ENCODE measurements at places on chromosomes 4 and X.
A peak's percentile ranks its signal among the peaks of the same experiment; 100 is the strongest.

GRCh38 chrX:38163193-38163592 lies 57.5 kb downstream of the SRPX start:
- no peak for DNase-seq

GRCh38 chr4:88196013-88196365 lies 37.5 kb upstream of the ABCG2 start:
- no peak for DNase-seq

DNA sequence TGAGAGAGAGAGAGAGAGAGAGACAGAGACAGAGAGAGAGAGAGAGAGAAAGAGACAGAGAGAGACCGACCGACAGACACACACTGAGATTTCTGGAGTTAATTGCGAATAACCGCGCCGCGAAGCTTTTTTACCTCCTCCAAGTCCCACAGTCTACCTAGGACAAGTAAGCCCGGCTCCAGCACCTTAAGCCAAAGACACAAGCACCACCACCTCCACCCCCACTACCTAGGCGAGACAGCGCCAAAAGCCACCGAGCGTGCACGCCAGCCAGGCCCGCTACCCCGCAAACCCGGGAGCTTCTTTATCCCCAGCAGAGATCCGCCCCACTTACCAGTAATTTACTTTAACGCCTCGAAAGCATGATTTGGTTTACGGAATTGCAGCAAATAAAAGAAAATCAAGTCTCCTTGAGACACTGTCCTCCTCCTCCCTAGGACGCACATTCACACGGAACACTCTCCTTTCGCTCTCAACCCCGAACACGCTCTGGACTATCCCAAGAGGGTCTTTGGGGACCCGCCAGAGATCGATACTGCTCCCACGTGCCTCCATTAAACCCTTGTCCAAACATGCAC lies 649.6 kb upstream of the DIPK2B start:
- peak; percentile 35 for DNase-seq

GRCh38 chr4:84507941-84508340 lies 8.8 kb upstream of the NKX6-1 start:
- DNase-seq: no peak

DNA sequence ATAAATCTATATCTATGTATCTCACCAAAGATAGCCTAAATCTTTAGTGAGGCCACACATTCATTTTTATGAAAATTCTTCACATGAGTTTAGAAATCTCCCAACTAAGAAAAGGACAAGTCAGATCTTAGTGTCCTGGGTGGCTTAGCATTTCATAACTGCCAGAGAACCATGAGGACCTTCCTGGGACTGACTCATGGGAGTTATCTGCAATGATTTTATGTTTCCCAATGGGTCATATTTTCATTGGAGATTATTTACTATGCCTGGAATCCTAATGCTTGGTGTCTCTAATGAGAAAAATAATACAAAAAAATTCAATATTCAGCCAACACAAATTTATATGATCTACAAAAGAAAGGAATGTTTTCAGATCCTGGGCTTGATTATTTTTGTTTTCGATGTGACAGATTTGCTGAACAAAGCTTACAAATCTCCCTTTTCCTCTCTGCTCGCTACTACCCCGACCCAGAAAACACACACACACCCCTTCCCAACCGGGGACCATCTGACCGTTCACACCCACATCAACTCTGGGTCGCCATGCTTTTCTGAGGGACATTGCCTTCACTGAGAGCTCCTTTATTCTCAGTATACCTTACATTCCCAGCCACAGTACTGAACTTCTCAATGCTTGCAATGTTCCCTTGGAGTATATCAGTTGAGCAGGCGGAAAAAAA lies 40.1 kb downstream of the SORBS2 start:
- DNase-seq: no peak

- DNase-seq: peak; percentile 42
These were observed 1.7 kb upstream of the WDR1 start for GRCh38 chr4:10118048-10119004.

- DNase-seq: no peak
These were observed 90.7 kb downstream of the WDFY3 start for GRCh38 chr4:84875636-84876371.

DNA sequence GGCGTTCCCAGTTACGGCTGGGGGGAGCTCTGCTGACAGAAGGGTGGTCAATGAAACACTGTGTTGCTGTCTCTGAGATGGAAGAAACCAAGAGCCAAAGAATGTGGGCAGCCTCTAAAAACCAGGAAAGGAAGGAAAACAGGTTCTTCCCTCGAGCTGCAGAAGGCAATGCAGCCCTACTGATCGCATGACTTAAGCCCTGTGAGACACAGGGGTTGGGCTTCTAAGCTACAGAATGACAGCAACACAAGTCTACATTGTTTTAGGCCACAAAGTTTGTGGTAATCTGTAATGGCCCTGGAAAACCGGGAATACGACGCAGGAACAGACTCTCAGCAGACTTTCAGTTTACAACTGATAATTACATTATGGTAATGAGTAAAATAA lies 38.2 kb upstream of the MTNR1A start:
- DNase-seq: no peak

- no peak for DNase-seq
These were observed 347.5 kb downstream of the NKX6-1 start for GRCh38 chr4:84151574-84151973.

GRCh38 chrX:68644861-68645260 lies 2.6 kb upstream of the STARD8 start:
- no peak for DNase-seq

DNA sequence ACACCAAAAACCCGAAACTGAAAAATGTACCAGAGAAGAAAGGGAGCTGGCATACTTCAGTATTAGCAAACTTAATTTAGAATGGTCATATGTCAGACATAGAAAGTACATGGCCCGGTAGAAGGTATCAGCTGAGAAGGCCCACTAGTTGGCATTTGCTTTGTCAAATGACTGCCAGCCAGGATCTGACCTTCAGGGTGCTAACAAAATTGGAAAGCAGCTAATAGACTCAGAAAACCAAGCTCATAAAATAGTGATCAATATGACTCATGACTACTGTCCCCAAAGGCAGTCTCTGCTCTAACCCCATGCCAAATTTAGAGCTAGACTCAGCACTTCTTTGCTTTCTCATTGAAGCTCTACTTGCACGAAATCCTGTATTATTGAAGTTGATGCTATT lies 342.7 kb downstream of the PDGFC start:
- DNase-seq: no peak

DNA sequence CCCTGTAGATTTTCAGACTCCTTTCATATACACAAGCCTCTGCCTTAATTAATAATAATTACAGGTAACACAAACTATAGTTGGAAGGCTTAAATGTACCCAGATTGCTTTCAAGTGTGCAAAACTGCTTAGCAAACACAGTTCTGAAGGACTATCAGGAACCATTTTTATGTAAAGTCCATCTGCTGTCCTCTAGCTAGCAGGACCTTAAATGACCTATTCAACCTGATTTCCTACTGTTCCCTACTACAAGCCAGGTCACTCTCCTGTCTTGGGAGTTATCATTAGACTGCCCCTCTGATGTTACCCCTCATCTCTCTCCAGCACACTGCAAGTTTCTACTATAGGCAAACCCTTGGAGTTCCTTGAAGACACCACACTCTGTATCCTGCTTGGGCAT lies 157.3 kb downstream of the GBA3 start:
- no peak for DNase-seq

DNA sequence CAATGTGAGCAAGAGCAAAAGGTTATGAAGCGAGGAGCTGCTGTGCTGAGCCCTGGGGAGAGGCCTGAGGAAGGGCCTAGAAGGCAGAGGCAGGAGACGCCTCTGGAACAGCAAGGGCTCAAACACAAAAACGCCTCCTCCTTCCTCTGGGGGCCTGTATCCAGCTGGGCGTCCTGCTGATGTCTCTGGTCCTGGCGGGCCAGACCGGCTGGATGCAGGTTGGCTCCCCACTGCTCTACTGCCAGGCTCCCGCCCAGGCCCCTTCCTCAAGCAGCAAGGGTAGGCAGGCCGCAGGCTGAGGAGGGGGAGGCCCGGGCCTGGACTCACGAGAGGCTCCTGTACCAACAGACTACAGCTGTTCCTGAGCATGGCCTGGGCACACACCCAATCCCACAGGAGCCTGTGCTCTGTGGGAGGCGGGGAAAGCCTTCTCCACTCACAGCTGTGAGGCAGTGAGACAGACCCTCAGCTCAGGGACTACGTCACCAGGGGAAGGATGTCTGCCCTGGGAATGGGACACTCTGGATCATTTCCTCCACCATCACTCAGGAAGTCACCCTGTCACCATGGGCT lies 2.3 kb downstream of the HAUS7 start:
- DNase-seq: no peak

GRCh38 chr4:60296386-60296785 lies 903.7 kb upstream of the ADGRL3 start:
- no peak for DNase-seq

GRCh38 chr4:117986321-117986720 lies 48.0 kb upstream of the NDST3 start:
- DNase-seq: no peak

GRCh38 chr4:186068581-186069348 lies at the start of gene TLR3:
TLR3 (plus strand) TSS chr4:186069156; CDS start chr4:186076620, 7,464 bp downstream.
- DNase-seq: no peak

GRCh38 chr4:94634271-94634670 lies 123.5 kb upstream of the BMPR1B start:
- no peak for DNase-seq

DNA sequence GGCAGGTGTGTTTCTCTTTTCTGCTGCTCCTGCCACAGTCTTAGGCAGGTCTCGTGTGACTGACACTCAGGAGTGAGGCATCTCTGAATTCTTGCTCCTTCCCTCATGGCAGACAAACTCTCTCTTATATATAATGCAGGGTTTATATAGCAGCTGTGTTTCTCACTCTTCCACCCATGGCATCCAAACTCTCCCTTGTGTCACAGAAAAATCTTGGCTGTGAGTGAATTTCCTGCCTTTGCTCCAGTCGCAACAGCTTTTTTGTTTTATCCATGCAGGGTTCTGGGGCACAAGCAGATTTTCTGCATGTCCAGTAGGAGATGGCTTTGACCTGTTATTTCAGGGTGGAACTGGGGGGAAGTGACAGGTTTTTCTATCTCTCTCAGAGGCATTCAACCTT lies 1275.5 kb downstream of the ADGRL3 start:
- DNase-seq: no peak

GRCh38 chrX:17590892-17591740 lies 146.2 kb upstream of the SCML1 start:
- DNase-seq: peak; percentile 38

GRCh38 chrX:20431486-20431885 lies 164.8 kb upstream of the RPS6KA3 start:
- DNase-seq: no peak

DNA sequence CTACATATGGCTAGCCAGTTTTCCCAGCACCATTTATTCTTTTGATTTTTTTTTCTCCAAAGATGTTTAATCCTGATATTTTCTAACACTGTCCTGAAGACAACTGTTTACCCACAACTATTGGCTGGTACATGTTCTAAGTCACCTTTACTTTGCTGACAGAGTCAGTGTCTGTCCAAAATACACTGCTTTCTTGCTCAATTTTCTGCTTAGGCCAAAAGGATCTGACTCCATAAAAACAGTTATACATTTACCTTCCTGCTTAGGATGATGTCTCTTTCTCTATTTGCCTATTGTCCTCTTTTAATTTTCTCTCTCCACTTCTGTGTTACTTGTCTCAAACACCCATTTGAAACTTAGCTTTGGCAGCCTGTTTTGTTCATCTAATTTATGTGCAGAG lies 3.2 kb downstream of the ADH1C start:
- no peak for DNase-seq

DNA sequence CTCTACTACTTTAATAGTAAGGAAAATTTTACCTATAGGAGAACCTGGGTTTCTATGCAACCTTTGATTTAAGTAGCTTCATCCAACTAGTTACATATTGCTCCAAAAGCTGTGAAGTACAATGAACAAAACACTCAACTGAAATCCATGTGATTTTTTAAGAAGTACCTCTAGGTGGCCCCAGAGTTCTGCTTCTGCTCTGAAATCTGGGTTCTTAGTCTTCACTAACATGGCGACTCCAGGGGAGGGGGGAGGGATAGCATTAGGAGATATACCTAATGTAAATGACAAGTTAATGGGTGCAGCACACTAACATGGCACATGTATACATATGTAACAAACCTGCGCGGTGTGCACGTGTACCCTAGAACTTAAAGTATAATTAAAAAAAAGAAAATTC lies 73.4 kb upstream of the MAGEB2 start:
- DNase-seq: no peak

GRCh38 chr4:25844961-25845712 lies 17.7 kb downstream of the SEL1L3 start:
- DNase-seq: no peak

DNA sequence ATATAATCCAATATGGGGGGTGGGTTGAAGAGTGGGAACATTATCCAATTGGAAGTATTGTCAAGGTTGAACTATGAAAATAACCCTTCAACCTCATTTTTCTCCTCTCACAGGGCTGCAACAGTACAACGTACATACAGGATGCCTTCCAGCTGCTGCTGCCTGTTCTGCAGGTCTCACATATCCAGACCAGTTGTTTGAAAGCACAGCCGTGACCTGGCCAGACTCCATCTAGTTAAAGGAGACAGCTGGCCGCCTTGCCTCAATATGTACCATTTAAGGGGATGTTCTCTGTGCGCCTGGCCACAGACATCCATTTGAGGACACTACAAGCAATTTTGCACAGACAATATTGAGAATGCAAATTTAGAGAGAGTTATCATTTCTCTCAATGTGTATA lies 75.7 kb downstream of the FAM114A1 start:
- DNase-seq: no peak

DNA sequence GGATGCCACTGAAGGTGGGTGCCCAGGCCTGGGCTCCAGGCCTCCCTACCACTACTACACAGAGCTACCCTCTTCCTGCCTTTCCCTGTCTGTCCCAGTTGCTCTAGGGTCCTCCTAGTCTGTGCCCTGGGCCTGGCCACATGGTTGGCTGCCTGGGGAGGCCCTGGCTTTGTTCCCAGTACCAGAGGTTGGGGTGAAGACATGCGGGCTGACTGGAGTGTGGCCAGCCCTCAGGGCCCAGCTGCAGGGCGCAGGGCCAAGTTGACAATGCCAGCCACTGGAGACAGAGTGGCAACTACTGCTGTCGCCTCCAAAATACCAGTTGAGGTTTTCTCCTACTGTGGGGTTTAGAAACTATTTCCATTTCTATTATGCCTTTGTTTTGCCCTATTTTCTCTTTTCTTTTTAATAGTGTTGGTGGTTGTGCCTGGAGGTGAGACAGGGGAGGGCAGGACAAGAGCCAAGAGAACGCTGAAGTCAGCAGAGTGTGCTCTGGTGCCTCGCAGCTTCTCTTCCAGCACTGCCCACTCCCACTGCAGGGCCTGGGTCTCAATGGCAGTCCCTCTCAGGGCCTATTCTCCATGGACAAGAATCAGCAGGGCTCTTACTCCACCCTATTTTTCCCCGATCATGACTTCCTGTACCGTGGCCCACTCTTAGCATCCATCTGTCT lies 32.2 kb upstream of the XPNPEP2 start:
- no peak for DNase-seq

DNA sequence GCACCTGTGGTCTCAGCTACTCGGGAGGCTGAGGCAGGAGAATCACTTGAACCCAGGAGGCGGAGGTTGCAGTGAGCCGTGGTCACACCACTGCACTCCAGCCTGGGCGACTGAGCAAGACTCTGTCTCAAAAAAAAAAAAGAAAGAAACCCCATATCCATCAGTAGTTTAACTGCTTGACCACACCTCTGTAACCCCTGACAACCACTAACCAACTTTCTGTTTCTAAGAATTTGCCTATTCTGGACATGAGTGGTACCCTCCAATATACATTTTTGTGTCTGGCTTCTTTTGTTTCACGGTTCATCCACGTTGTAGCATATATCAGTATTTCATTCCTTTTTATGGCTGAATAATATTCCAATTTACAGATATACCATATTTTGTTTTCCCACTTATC lies 9.1 kb downstream of the PPAT start:
- DNase-seq: no peak
